ENCODE measurements at places on chromosomes 6 and 20. TPM values are rescaled to one million over a fixed set of nuclear protein-coding genes. Genes with fewer than 3 reads are reported as not detected.

DNA sequence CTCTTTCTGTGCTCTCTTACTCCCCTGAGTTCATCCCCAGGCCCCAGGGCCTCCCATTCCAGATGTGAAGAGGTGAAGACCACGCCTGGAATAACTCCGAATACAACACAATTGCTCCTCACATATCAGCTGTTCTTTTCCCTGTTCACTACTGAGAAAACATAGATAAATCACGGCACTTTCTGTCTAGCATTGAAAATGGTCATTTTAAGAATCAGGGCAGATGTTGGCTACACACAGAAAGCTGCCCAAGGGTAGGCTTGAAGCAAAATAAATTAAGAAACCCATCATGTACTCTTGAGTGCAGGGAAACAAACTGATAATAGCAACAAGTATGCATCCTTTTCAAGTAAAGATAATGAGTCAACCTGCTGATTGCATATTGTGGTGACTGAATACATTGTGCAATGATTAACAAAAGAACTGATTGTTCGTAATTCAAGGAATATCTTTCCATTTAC, 382.5 kb downstream of the PRKN start:
- H3K4me3 ChIP-seq: no peak overlapping the region
- no peak overlapping the region for H3K27ac ChIP-seq

- no peak overlapping the region for H3K4me3 ChIP-seq
- DNase-seq: no peak
- no peaks in the 10 kb centered on the region for H3K27me3 ChIP-seq
- H3K27ac ChIP-seq: no peak overlapping the region
Measured at GRCh38 chr6:82842721-82843120, 222.9 kb downstream of the UBE3D start.

- H3K27me3 ChIP-seq: no peaks in the 10 kb centered on the region
- H3K4me1 ChIP-seq: no peaks in the 10 kb centered on the region
Measured at GRCh38 chr20:15937179-15937578, 636.1 kb downstream of the KIF16B start.

DNA sequence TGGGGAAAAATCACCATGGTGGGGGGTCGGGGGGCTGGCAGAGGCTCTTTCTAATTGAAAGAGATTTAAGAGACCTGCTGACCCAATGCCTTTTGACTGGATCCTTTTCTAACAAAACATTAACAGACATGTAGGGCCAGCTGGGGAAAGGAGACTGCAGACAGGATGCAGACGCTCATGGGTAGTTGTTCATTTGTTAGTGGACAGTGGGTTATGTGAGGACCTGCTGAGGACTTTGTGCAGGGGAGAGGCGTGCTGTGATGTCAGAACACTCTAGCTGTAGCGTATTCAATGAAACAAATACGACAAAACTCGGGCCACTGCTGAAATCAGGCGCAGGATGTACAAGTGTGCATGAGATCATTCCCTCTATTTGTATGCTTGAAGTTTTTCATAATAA, 1.2 kb downstream of the IP6K3 start:
- no peaks in the 10 kb centered on the region for H3K27me3 ChIP-seq
- peak overlapping the region; percentile 59 for H3K27ac ChIP-seq
- no peaks in the 10 kb centered on the region for H3K36me3 ChIP-seq

- H3K27me3 ChIP-seq: no peaks in the 10 kb centered on the region
- H3K36me3 ChIP-seq: no peaks in the 10 kb centered on the region
- peaks cover 4% of the 10 kb centered on the region for H3K4me1 ChIP-seq
- DNase-seq: no peak
Measured at GRCh38 chr6:89836639-89837222, 7.1 kb downstream of the CASP8AP2 start.

DNA sequence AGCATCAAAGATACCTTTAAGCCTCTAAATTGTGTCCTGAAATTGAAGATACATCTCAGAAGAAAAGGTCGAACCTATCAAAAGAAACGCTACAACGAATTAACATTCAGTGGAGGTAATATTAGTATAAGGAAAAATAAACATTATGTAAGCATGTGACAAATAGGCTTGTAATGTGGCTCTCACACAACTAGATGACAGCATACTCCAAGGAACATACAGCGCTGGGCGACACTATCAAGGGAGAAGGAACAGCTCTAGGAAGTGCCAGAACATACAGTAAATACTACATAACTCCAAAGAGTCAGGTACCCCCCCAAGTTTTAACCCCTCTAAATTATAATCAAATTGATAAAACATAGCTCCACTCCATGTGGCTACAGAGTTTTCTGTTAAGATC, 103.5 kb downstream of the LAMP5 start:
- DNase-seq: no peak
- no peak overlapping the region for H3K27ac ChIP-seq
- H3K27me3 ChIP-seq: no peaks in the 10 kb centered on the region
- no peaks in the 10 kb centered on the region for H3K36me3 ChIP-seq

- peak overlapping the region; percentile 96 for H3K27ac ChIP-seq
- peaks cover 4% of the 10 kb centered on the region for H3K4me1 ChIP-seq
- DNase-seq: no peak
- no peaks in the 10 kb centered on the region for H3K36me3 ChIP-seq
Measured at GRCh38 chr6:41732591-41733359, 2.6 kb downstream of the TFEB start.

- peaks cover 23% of the 10 kb centered on the region for H3K27me3 ChIP-seq
- H3K4me1 ChIP-seq: peaks cover 11% of the 10 kb centered on the region
- no peak overlapping the region for H3K4me3 ChIP-seq
- no peak overlapping the region for H3K27ac ChIP-seq
- H3K36me3 ChIP-seq: no peaks in the 10 kb centered on the region
Measured at GRCh38 chr6:26327450-26328264, 37.3 kb upstream of the BTN3A2 start.

GRCh38 chr6:89940225-89941027, 46.2 kb downstream of the GJA10 start:
- H3K4me1 ChIP-seq: no peaks in the 10 kb centered on the region
- H3K36me3 ChIP-seq: no peaks in the 10 kb centered on the region
- no peak for DNase-seq
- no peak overlapping the region for H3K4me3 ChIP-seq

GRCh38 chr6:107959392-107959791, 1.4 kb upstream of the SEC63 start:
- H3K27ac ChIP-seq: no peak overlapping the region
- H3K36me3 ChIP-seq: no peaks in the 10 kb centered on the region
- H3K4me1 ChIP-seq: no peaks in the 10 kb centered on the region
- no peak overlapping the region for H3K4me3 ChIP-seq
- H3K27me3 ChIP-seq: no peaks in the 10 kb centered on the region

DNA sequence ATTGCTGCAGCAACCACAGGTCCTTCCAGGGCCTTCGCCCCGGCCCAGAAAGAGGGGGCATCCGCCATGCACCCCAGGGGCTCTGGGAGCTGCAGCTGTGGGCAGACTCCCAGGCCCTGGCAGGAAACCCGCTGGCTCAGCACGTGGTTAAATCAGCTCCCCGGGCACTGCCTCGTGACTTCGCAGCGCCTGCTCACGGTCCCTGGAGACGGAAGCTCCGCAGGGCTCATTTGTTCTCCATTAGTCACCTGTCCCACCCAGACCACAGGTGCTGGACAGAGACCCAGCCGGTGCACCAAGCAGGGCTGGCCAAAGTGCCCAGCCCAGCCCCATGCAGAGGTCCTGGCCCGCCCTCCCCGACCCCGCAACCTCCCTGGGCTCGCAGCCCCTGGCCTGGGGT, 14.7 kb downstream of the KCNQ2 start:
- no peak overlapping the region for H3K4me3 ChIP-seq
- no peaks in the 10 kb centered on the region for H3K36me3 ChIP-seq
- no peaks in the 10 kb centered on the region for H3K27me3 ChIP-seq
- H3K27ac ChIP-seq: no peak overlapping the region

DNA sequence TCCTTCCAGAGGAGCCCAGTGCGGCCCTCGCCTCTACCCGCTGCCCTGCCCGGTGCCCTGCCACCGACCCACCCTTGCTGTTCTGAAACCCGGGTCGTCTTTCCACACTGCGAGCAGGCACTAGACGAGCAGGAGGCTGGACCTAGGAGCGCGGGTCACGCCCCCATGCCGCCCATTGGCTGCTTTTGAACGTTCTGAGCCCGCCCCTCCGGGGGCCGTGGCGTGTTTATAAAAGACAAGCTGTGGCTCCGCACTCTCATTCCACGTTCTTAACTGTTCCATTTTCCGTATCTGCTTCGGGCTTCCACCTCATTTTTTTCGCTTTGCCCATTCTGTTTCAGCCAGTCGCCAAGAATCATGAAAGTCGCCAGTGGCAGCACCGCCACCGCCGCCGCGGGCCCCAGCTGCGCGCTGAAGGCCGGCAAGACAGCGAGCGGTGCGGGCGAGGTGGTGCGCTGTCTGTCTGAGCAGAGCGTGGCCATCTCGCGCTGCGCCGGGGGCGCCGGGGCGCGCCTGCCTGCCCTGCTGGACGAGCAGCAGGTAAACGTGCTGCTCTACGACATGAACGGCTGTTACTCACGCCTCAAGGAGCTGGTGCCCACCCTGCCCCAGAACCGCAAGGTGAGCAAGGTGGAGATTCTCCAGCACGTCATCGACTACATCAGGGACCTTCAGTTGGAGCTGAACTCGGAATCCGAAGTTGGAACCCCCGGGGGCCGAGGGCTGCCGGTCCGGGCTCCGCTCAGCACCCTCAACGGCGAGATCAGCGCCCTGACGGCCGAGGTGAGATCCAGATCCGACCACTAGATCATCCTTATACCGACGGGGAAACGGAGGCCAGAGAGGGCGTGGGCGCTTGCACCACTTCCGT, at the start of gene ID1:
Gene ID1, plus strand, starts transcription at position 259 of the 871 bp plus-strand sequence. Its CDS starts 99 bp downstream, at position 358.
- H3K27me3 ChIP-seq: no peaks in the 10 kb centered on the region
- no peaks in the 10 kb centered on the region for H3K36me3 ChIP-seq
- H3K4me3 ChIP-seq: peak within 1 kb of the TSS; percentile 67
- H3K4me1 ChIP-seq: peaks cover 12% of the 10 kb centered on the region
- peak; percentile 97 for DNase-seq

- no peaks in the 10 kb centered on the region for H3K4me1 ChIP-seq
- H3K27me3 ChIP-seq: no peaks in the 10 kb centered on the region
- H3K4me3 ChIP-seq: no peak overlapping the region
Measured at GRCh38 chr6:124467366-124467765, 494.9 kb upstream of the RNF217 start.

DNA sequence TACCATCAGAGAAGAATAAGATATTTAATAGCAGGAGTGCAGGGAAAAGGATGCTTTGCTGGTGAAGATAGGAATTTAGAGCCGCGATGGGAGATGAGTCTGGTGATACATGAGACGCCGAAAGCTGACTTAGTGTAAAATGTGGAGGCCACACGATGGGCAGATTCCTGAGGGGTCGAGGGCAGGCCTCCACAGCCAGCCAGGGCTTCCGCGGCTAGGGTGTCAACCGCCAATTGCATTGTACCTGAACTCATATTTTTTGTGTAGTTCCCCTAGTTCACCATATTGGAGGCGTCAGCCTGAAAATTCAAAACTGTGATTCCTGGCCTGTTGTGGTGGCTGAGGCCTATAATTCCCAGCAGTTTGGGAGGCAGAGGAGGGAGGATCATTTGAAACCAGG, 8.5 kb downstream of the ETV7 start:
- H3K36me3 ChIP-seq: no peaks in the 10 kb centered on the region
- no peak overlapping the region for H3K4me3 ChIP-seq
- H3K27ac ChIP-seq: no peak overlapping the region
- no peaks in the 10 kb centered on the region for H3K4me1 ChIP-seq

GRCh38 chr20:47466704-47467459, 34.8 kb upstream of the NCOA3 start:
- H3K27ac ChIP-seq: no peak overlapping the region
- H3K36me3 ChIP-seq: no peaks in the 10 kb centered on the region
- H3K4me3 ChIP-seq: no peak overlapping the region
- no peaks in the 10 kb centered on the region for H3K27me3 ChIP-seq
- H3K4me1 ChIP-seq: peaks cover 5% of the 10 kb centered on the region
- peak; percentile 31 for DNase-seq

DNA sequence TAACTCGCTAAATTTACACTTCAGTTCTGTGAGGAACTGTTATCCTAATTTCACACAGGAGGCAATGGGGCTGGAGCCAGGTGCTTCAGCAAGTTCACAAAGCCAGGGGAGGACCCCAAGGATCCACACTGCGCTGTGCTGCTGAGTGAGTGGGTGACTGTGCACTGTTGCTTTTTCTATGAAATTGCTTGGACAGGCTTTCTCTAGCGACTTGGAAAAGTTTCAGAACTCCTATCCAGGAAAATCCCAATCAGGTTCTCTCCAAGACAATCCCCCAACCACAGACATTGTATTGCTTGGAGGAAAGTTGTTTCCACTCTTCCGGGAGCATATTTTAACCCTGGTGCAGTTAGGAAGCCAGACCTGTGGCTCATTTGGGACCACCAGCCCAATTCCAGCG, 175.9 kb upstream of the CST7 start:
- H3K4me3 ChIP-seq: no peak overlapping the region
- DNase-seq: no peak
- no peaks in the 10 kb centered on the region for H3K4me1 ChIP-seq
- H3K27me3 ChIP-seq: no peaks in the 10 kb centered on the region
- H3K36me3 ChIP-seq: no peaks in the 10 kb centered on the region

The SLC32A1 gene
- not detected for total RNA-seq

The SMOC2 gene
- 14.4 TPM for total RNA-seq

The TFAP2C gene
- not detected for total RNA-seq

The LINC00237 gene
- not detected for total RNA-seq

All from Peyer's patch (tissue), 4 donors.